ENCODE measurements at places on chromosomes 2 and 18. TPM values are rescaled to one million over a fixed set of nuclear protein-coding genes. Genes with fewer than 3 reads are reported as not detected.

The PFN4 gene
- total RNA-seq = 0.28 TPM

DNA sequence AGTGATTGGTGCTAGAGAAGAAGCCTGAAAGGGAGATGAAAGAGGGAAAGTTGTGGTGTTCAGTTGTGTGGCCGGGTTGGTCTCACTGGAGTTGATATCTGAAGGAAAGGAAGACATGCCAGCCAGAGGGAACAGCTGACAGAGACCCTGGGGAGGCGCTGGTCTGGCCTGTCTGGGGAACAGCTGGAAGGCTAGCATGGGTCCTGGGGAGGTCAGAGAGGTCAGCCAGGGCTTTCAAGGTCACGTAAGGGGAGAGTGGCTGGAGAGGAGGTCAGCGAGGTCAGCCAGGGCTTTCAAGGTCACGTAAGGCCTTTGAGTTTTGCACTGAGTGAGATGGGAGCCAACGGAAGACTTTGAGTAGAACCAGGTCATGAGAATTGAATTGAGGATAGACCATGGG, 11.0 kb downstream of the DYSF start:
- DNase-seq = no peak

The CFAP53 gene
- total RNA-seq = under 0.01 TPM

GRCh38 chr2:183063083-183063482, 15.5 kb upstream of the DUSP19 start:
- DNase-seq = peak; percentile 85

The COL3A1 gene
- 408 TPM for total RNA-seq

GRCh38 chr18:63888470-63889190, 1.1 kb downstream of the SERPINB2 start:
- DNase-seq = no peak

GRCh38 chr18:12030670-12031069, 49.4 kb downstream of the IMPA2 start:
- no peak for DNase-seq

The SCYGR4 gene
- not detected for total RNA-seq

GRCh38 chr2:231512222-231512621, 18.0 kb downstream of the NMUR1 start:
- no peak for DNase-seq

GRCh38 chr2:127874378-127875269, 11.1 kb downstream of the AMMECR1L start:
- no peak for DNase-seq

The RGPD5 gene
- 14.3 TPM for total RNA-seq

GRCh38 chr18:12689256-12689850, 13.2 kb downstream of the CEP76 start:
- no peak for DNase-seq

GRCh38 chr2:113888641-113889470, 1.0 kb upstream of the ACTR3 start:
- no peak for DNase-seq

- peak; percentile 43 for DNase-seq
These were observed 28.8 kb upstream of the EVA1A start for GRCh38 chr2:75589391-75590105.

The TGFA gene
- total RNA-seq = not detected

GRCh38 chr2:233444501-233444900, 90.2 kb downstream of the DGKD start:
- DNase-seq = no peak

DNA sequence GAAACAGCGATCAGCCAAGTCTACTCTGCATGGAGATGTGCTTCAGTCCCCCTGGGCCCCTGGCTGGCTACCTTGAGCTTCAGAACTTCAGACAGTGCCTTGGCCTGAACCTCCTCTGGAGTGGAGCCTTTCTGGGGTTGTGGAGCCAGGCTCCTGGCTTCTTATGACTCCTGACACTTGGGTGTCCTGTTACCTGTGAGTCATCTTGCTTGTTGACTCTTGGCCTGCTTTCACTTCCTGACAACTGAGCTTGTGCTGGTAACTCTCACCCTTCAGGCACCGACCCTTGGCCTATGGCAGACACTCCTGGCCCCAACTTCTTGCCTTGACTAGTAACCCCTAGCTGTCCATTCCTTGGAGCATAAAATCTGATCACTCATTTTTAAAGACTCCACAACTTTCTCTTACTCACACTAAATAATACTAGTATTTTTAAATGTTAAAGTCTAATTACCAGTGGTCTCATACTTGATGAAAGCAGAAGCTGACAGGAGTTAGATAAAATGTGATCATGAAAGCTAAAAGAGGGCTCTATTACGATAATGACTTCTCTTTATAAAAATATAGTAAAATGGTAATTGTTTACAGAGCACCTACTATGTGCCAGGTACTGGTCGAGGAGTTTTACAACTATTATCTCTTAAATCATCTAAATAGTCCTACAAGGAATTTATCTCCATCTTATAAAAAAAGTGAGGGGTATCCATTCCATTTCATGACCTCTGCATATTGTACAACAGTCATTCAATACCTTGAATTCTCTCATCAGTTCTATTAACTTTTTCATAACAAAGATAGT, 46.3 kb upstream of the VIT start:
- peak; percentile 75 for DNase-seq

DNA sequence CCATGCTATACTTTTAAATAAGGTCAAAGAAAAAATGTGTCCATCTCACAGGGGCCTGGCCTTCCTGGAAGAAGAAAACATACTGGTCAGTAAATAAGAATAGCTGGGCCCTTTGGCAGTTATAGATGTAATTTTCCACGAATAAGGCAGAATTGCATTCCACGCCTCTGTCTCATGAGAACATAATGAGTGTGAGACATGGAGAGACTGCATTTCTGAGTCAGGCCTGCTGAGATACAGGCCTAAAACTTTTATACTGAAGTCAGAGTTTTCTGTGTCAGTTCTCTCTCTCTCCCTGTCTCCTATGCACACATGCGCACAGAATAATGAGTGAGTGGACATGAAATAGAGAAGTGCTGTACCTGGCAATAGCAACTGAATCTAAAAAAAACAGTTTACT, 20.4 kb upstream of the IL1R1 start:
- peak; percentile 95 for DNase-seq

GRCh38 chr2:31874071-31874470, 136.7 kb downstream of the MEMO1 start:
- peak; percentile 5 for DNase-seq

- no peak for DNase-seq
These were observed 1.2 kb upstream of the ITM2C start for GRCh38 chr2:230863442-230864121.

The ITGB6 gene
- total RNA-seq = under 0.01 TPM

DNA sequence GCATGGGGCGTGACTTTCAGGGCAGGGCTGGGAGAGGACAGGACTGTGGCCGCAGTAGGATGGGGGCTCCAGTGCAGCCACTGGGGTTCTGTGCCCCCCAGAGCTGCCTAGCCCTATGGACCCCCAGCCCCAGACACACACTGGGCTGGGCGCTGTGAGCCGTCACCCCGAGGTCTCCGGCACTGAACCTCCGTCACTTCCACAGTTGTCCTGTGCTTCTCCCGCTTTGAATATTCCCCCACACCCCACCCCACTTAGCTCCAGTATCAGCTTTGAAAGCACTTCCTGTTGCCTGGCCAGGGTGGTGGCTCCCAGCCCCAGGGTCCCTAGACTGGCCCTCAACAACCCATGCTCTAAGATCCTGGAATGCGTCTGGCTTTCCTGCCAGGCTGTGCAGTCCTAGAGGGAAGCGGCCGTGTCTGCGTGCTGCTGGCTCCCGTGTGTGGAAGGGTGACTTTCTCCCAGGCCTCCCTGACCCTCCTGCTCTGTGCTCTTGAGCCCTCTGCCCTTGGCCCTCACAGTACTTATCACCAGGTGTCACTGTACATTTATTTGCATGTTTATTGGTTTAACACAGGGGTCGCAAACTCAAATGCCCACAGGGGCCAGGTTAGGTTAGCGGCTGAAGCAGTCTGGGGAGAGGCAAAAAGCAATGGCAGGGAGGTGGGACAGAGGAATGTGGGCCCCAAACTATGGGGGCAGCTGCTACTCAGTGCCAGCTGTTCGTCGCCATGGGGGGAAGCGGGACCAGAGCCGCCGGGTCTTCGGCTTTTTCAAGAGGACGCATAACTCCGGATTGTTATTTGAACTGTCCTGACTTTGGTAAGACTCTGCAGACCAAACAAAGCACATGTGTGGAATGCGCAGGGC, 9.9 kb downstream of the OBSL1 start:
- DNase-seq = no peak

DNA sequence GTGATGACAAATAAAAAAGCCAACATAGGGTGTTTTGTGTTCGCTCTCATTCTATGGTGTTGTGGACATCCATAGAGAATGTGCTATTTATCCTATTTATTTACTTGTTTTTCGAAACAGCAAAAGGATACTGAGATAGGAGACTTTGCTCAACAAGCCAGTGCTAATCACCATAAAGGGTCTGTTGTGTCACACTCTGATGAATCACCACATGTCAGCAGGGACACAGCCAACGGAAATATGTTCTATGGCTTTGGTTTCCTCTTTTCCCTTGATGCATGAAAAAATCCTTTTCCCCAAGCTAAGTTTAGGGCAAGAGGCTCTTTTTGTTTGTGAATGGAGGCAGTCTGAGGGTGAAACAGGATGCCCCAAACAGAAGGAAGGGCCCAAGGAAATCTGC, 154.3 kb downstream of the RNF152 start:
- peak; percentile 40 for DNase-seq

The MAL gene
- not detected for total RNA-seq

The BAZ2B gene
- total RNA-seq = 42.1 TPM

- peak; percentile 71 for DNase-seq
These were observed 8.5 kb downstream of the RAB17 start for GRCh38 chr2:237581751-237582746.

- no peak for DNase-seq
These were observed 8.4 kb downstream of the GRP start for GRCh38 chr18:59228351-59228750.

The SCTR gene
- total RNA-seq = not detected

GRCh38 chr2:3041841-3042600, 335.6 kb downstream of the EIPR1 start:
- no peak for DNase-seq

The MROH2A gene
- total RNA-seq = not detected

The PSTPIP2 gene
- 14.4 TPM for total RNA-seq

DNA sequence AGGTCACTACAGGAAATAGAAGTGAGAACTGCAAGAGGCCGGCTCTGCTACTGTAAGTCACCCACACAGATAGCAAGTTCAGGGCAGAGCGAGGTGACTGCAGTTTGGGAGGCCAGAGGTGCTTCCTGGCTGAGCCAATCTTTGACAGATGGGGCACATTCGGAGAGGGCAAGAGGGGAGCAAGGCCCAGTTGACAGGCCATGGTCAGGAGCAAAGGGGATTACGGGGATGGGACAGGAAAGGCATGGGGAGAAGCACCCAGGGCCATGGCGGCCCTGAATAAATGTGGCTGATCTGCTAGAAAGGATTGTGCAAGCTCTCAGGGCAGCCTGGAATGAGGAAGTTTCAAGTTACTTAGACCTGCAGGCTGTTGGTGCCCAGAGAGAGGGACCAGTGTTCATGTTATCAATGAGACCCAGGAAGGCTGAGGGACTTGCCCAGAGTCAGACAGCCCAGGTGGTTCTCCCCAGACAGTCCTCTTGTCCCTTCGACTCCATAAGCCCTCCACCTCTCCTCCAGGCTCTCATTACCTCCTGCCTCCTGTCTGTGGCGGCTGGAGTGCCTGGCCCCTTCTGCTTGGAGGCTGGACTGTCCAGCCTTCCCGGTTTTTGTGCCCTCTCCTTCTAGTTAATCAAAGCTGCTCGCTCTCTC, 123.3 kb downstream of the CTIF start:
- DNase-seq = peak; percentile 78

All from IMR-90 (cell line).